Stimulated activated CD4-positive, alpha-beta T cell treated with anti-CD3 and anti-CD28 coated beads, Interleukin-12 subunit alpha, Interleukin-12 subunit beta, amount 100 ng/mL, for 48 hours (primary cell): ENCODE measurements at places on chromosomes 3 and 15.

DNA sequence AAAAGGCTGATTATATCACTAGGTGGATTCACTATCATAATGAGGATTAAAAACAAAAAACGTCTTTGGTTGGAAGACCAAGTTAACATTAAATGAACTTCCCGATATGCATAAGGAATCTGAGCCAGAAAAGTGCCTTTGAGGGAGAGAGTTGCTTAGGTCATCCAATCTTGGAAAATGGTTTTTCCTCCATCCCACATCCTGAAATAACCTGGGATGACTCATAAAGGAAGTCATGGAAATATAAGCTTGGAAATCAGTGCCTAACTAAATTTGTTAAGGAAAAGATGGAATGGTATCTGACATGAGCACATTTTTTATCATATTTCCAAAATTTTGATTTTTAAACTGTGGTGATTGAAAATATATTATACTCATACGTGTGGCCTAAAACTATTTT, 66.0 kb downstream of the KBTBD8 start:
- no peak for DNase-seq

DNA sequence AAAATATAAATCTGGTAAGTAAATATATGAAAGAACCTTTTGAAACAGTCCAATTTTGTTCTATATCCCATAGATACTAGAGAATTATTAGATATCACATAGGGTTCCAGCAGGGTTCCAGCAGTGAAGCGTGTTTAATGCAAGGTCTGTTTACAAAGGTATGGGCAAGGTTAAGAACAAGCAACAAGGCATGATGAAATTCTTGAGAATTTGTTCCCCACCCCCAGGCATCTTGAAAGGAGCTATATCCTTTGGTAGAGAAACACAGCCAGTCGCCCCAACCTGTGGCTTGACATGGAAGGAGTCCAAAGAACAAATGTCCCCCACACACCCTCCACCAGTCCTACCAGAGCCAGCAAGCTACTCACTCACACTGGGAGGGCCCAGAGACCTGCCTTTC, 18.6 kb upstream of the FNDC3B start:
- no peak for DNase-seq

GRCh38 chr15:93058128-93058527, 30.9 kb downstream of the RGMA start:
- no peak for DNase-seq

DNA sequence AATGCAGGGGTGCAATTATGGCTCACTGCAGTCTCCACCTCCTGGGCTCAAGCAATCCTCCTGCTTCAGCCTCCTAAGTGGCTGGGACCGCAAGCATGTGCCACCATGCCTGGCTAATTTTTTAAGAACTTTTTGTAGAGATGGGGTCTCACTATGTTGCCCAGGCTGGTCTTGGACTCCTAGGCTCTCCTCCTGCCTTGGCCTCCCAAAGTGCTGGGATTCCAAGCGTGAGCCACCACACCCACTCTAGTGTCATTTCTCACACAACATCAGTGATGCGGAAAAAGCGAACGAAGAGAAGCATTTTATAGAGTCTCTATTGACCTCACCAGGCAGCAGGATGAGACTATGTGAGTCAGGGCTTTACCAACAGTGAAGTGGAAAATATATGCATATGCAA, 137.7 kb downstream of the PLD1 start:
- no peak for DNase-seq

GRCh38 chr3:133937756-133938601, 42.3 kb upstream of the RAB6B start:
- no peak for DNase-seq

DNA sequence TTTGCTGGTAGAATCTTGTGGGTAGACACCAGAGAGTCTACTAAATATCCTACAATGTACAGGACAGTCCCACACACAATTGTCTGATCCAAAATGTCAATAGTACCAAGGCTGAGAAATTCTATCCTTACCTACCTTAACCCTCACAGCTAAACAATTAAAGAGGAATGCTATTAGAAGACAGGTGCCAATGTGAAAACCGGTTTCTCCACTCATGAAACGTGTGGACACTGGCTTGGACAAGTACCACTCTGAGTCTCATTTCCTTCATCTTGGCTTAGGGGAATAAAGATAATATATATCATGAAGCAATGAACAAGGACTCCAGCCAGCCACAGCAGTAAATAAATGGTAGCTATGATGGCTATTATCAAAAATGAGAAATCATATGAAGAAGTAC, 90.2 kb downstream of the RFTN1 start:
- DNase-seq, result no peak

DNA sequence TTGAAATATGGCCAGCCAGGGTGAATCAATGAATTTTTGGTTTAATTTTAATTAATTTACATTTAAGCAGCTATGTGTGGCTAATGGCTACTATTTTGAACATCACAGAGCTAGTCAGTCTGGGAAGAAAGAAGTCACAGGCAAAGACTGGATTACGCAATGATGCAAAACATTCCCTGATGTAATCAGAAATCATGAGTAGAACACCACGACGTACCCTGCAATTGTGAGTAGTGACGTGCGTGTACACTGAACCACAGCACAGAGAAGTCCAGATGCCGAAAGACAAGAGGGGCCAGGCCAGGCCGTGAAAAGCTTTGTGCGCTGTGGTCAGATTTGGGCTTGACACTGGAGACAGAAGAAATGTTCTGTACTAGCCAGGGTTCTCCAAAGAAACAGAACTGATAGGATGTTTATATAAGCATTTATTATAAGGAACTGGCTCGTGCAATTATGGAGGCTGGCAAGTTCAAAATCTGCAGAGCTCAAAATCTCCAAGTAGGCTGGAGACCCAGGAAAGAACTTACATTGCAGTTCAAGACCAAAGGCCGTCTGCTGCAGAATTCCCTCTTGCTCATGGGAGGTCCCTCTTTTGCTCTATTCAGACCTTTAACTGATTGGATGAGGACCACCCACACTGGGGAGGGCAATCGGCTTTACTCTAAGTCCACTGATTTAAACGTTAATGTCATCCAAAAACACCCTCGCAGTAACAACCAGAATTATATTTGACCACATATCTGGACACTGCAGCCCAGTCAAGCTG, 44.6 kb downstream of the SH3BP5 start:
- no peak for DNase-seq

- DNase-seq, result no peak
Observed at GRCh38 chr3:186180891-186181481, 72.1 kb upstream of the ETV5 start.

GRCh38 chr15:66927201-66928077, 138.0 kb upstream of the SMAD3 start:
- DNase-seq, result no peak

DNA sequence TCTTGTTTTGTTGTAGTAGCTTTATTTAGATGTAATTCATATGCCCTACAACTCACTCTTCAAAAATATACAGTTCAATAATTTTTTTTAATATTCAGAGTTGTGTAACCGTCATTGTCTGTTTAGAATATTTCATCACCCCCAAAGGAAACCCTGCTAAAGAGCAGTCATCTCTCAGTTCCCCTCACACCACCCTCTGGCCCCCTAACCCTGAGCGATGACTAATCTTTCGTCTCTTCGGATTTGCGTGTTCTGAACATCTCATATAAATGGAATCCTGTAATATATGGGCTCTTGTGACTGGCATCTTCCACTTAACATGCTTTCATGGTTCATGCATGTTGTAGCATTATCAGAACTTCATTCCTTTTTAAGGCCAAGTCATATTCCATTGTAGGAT, 183.8 kb downstream of the ATG7 start:
- no peak for DNase-seq

GRCh38 chr15:65875458-65875857, 6.2 kb downstream of the RAB11A start:
- no peak for DNase-seq

GRCh38 chr3:159174715-159175692, 373.1 kb downstream of the MFSD1 start:
- no peak for DNase-seq

DNA sequence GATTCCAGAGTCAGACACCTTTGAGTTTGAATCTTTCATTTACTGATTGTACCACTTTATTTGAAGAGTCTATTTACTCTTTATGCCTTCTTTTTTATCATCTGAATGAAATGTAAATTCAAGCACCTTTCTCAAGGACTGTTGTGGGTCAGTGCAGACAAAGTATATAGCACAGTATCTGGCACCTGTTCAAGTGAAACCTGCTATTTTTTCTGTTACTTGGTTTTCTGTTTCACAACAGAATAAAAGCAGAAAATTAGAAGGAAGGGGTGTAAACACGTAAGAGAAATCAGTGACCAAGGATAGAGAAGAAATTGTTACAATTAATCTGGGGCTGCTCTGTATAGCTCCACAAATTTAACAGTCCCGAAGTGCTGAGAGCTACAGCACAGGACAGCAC, 357.4 kb downstream of the RSL24D1 start:
- no peak for DNase-seq

DNA sequence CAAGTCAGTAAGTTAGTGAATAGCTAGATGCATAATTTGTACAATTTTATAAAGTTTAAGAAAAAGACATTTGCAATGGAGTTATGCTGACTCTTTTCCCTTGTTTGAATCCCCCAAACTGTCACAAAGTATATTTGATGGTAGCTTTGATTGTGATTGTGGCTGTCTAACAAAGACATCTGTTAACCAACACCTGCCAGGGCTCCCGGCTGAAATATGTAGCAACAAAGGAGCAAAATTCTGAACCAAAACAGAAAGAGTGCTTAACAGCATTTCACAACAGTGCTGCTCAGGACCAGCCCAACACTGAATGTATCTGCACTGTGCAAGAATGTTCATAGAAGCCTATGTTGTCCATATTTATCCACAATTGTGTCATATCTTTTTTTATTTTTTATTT, 39.4 kb downstream of the LEO1 start:
- no peak for DNase-seq

DNA sequence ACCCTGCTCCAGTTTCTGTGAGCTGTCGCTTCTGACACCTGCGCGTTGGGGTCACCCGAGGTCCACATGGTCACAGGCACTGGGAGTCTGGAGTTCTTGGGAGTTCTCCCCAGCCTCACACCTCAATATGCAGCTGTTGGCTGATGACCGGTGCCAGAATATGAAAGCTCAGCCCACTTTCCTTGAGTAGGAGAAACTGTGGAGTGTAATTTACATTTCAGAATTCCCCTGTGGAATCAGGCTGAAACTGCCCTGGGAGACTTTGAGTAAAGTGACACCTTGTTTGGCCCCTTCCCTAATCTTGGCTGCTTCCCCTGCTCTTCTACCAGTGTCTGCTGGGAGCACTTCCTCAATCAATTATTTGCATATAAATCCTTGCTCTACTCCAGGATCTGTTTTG, 255.9 kb downstream of the NFKBIZ start:
- DNase-seq, result no peak

GRCh38 chr3:119700269-119700919, 2.4 kb upstream of the CFAP91 start:
- DNase-seq, result peak; percentile 41

- no peak for DNase-seq
Observed at GRCh38 chr3:172339892-172340291, 108.4 kb downstream of the GHSR start.

- DNase-seq, result no peak
Observed at GRCh38 chr3:184597829-184598573, 36.4 kb downstream of the EPHB3 start.

DNA sequence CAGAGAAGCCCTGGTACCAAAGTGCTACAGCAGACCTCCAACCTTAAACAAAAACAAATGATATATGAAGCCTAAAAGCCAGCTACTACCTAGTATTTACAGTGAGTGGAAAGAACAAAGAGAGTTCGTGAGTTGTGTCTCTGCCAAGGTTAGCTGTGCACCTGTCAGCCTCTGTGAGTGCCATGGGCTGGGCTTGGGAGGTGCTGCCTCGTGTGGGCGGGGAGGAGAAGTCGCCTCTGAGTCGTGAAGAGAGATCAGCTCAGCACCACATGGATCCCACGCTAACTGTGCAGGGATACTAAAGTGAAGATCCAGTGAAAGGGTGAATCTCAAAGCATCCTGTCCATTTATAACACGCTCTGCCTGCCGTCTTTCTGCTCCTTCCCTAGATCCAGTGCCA, 101.9 kb downstream of the CHDH start:
- no peak for DNase-seq

DNA sequence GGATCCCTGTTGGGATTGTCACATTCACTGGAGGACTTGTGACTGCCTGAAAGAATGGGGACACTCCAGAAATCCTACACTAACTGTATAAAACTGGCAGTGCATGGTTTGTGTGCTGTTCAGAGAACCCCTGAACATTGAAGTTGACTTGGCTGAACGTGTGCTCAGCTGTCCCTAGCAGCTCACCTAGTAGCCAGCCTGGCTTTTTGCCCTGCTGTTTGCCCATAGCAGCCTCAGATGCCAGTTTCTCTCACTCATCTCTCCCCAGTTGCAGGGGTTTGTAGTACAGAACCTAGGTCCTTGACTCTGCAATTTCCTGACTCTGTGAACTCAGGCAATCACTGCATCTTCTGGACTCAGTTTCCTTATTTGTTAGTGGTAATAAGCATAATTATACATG, 63.0 kb downstream of the KCNAB1 start:
- no peak for DNase-seq

GRCh38 chr15:91706322-91707032, 147.0 kb upstream of the SLCO3A1 start:
- DNase-seq, result peak; percentile 86

GRCh38 chr3:42216302-42216701, 49.7 kb downstream of the CCK start:
- no peak for DNase-seq

GRCh38 chr3:137008131-137008530, 50.3 kb downstream of the IL20RB start:
- DNase-seq, result no peak

GRCh38 chr15:61083081-61083787, 145.9 kb downstream of the RORA start:
- DNase-seq, result no peak

DNA sequence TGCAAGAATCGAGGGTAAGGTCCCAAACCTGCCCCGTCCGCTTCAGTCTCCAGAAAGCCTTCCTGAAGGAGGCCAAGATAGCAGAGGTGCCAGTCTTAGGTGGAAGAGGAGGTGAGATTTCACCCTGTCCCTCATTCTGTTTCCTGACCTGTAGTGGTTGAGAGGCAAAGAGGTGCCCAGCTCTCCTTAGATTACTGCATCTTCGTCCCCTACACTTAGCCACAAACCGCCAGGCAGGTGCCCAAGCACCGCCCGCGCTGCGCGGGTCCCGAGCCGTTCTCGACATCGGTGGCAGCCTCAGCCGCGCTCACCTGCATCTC, 23.8 kb upstream of the POLG start:
- no peak for DNase-seq

DNA sequence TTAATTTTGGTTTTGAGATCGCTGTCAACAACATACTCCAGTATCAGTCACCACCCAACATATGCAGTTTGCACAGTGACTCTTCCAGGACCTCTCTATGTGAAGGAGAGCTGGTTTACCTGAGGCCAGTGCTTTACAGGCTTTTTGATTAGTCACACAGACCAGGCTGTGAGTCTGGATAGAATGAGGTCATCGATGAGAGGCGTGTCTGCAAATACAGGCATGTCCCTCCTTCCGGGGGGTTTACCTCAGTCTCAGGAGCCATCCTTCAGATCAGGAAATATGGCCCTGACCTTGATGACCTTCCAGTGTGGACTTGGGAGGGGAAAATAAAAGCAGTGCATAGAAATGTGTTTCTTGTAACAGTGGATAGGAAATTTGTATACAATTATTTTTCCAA, 46.9 kb downstream of the KBTBD12 start:
- DNase-seq, result no peak

GRCh38 chr3:126501054-126501453, 16.5 kb downstream of the UROC1 start:
- no peak for DNase-seq

- no peak for DNase-seq
Observed at GRCh38 chr3:27571345-27571744, 87.2 kb upstream of the SLC4A7 start.

- DNase-seq, result no peak
Observed at GRCh38 chr3:15769256-15769915, 28.4 kb downstream of the ANKRD28 start.
